ENCODE measurements at places on chromosomes 1 and 21.

GRCh38 chr1:48889082-48889481, 112.4 kb upstream of the BEND5 start:
- no peak for DNase-seq

DNA sequence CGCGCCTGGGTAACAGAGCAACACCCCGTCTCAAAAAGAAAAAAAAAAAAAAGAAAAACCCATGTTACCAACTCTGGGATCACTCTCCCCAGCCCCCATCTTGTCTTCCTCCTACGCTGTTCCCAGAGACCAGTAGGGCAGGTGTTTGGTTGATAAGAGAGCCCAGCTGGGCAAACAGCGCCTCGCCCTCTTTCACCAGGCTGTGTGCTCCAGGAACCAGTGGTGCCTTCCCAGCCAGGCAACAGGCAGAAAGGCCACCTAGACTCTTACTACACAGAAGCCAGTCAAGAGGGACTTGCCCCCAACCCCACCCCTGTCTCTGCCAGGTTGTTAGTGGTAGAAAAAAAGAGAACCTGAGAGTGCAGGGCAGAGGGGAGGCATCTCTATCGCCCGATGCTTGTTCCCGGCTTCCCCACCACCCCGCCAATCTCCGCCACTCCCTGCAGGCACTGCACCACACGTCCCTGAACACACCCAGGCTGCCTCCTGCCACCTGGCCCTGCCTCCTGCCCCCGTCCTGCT, 14.0 kb upstream of the CTRC start:
- no peak for DNase-seq

DNA sequence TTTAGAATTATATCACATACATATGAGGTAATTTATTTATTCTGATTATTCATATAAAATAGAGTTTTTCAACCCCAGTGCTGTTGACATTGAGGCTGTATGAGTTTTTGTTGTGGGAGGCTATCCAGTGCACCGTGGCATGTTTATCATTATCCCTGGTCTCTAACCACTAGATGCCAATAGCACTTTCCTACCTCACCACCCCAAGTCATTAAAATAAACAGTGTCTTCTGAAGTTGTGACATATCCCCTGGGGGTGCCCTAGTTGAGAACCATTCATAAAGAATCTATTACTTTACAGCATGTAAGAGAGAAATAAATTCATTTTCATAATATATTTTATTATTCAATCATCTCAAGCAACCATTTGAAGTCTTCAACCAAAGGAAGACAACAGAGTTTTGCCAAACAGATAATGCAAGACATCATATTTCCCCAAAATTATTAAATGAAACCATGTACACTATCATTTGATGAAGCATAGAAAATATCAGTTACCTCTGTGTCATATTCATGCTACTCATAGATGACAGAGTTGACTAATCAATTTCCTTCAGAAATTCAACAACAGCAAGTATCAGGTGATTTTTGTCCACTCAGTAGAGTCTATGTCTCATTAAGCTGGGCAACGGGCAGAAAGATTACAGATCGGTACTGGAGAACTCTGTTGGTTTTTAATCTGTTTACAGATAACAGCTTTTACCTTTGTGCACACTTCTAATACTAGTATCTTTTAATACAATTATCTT, 39.5 kb upstream of the RGS1 start:
- no peak for DNase-seq

DNA sequence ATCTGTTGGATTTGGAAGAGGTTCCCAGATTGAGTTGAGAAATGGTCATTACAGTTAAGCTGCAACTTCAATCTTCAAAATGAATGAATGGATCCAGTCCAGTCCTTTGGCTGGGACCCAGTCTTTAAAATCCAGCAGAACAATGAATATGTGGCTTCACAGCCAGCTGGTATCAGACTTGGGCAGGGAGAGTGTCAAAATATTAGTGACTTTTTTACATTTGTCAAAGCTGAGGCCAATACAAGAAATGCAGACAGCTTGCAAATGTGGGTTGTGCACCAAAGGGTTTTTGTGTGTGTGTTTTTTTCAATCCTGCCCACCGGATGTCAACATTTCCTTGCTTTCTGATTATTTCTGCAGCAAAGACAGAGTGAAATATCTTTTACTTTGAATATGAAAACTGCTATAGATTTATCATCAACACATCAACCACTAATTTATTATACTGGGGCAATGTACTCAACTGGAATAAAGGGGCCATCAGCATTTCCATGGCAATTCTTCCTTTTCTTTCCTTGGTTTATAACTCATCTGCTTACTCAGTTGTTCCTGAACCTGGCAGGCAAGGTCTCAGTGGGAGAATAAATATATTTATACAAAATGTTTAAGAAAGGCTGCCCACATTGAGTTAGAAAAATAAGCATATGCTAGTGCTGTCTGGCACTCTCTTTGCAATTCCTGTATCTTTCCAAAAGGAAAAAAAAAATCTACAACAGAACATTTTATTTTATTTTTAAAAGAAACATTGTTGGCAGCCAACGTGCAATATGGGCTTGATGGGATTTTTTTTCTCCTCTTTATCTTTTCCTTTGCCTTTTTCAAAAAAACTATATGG, 491.6 kb upstream of the C1orf87 start:
- DNase-seq, result no peak

- DNase-seq, result no peak
Measured at GRCh38 chr1:110220324-110220723, 10.2 kb downstream of the KCNC4 start.

DNA sequence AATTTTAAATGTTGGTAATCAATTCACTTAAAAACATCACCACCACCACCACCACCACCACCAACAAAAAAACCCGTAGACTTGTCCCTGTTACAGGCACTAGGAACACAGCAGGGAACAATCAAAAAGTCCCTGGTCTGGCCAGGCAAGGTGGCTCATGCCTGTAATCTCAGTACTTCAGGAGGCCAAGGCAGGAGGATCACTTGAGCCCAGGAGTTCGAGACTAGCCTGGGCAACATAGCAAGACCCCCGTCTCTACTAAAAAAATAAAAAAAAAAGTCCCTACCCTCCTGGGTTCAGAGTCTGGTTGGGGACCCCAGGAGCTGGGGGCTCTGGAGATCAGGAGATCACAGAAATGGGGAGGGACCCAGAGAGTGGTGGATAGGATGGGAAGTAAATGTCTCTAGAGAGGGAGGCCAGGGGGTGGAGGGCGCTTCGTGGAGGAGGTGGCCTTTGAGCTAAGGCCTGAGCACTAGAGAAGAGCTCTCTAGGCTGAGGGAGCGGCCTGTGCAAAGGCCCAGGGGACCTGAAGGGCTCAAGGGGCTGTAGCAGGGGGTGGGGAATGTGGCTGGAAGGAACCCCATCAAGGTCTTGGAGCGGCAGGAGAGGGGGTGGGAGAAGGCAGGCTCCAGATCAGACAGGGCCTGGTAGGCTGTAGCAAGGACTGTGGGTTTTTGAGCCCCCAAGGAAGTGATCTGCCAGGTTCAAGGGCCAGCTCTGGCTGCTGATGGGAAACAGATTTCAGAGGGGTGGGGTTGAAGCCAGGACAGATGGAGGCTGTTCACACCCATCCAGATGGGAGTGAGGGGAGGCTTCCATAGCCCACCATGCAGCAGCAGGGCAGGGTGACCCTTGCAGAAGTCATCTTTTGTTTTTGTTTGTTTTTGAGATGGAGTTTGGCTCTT, 24.8 kb upstream of the VPS13D start:
- DNase-seq, result no peak

All from CD4-positive, alpha-beta T cell treated with Interleukin-21 for 1 hour (primary cell).